ENCODE measurements at places on chromosomes 1 and 21.

GRCh38 chr1:183272390-183272848 is 86.4 kb downstream of the LAMC2 start:
- DNase-seq = no peak

DNA sequence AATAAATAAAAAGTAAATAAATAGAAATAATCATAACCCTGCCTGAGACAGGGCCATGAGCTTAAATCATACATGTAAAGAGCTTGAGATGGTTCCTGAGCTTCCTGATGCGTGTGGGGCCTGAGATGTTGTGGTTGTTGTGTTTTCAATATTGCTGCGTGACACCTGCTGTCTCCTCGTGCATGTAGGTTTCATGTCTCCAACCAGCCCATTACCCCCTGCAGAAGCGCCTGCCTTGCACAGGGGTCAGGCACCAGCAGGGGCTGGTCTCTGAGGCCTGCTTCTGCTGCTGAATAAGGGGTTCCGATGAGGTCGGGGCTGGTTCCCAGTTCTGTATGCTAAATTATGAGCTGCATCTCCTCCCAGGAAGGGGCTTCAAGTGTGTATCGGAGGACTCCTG is 15.9 kb downstream of the UMODL1 start:
- DNase-seq = no peak

GRCh38 chr1:57772580-57773195 is 348.8 kb upstream of the DAB1 start:
- DNase-seq = no peak

- DNase-seq = no peak
These were observed 6.9 kb downstream of the PLXNA2 start for GRCh38 chr1:208237241-208237640.

DNA sequence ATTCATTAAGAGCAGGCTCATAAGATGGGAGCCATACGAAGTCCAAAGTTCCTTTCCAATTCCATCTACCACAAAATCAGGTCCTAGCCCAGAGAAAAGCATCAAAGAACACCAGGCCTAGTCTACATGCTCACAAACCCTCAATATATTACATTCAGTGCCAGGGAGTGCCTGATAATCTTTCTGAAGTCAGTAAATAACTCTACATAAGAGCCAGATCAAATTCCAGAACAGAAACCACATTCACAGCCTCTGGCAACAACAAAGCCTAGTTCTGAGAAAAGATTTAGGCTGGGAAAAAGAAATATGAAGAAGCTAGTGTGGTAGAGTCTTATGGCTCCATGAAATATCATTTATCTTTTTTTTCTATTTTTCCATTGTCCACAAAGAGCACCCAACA is 40.5 kb upstream of the RBBP5 start:
- DNase-seq = no peak

All from SW 1271 (cell line).